ENCODE measurements at places on chromosomes 3 and 15.

- no peak for DNase-seq
Measured at GRCh38 chr3:13670292-13670691, 121.4 kb downstream of the FBLN2 start.

- no peak for DNase-seq
Measured at GRCh38 chr15:42358141-42358540, 1.2 kb upstream of the CAPN3 start.

GRCh38 chr3:53259427-53260259 lies 3.8 kb upstream of the TKT start:
- DNase-seq: no peak

DNA sequence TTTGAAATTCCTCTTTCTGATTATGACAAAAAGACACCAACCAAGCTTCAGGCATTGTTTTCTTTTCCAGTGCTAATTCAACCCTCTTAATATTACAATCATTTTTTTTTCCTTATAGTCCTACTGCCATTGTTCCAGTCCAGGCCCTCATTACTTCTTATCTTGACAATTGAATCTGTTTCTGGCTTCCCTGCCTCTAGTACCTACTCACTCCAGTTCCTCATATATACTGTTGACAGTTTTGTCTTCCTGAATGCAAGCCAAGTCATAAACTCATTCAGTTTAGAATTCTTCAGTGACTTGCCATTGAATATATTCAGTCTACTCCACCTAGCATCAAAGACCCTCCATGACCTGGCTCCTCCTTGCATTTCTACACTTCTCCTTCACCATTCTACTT lies 507.4 kb downstream of the FGF12 start:
- no peak for DNase-seq

- DNase-seq: no peak
Measured at GRCh38 chr3:147373301-147373700, 33.0 kb downstream of the ZIC4 start.

DNA sequence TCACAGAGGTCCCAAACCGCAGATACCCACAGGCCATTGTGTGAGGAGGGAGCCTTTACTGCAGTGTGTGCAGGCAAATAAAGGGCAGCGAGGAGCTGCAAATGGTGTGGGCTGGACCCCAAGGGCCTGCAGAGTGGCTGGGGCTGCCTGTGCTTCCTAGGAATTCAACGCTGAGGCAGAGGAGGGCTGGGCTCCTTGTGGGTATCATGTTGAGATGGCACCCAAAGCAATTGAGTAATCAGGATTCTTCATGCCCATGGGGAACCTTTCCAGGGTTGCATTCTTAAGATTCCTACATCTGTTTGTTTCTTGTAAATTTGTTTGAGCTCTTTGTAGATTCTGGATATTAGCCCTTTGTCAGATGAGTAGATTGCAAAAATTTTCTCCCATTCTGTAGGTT lies 85.4 kb upstream of the LIPC start:
- no peak for DNase-seq

DNA sequence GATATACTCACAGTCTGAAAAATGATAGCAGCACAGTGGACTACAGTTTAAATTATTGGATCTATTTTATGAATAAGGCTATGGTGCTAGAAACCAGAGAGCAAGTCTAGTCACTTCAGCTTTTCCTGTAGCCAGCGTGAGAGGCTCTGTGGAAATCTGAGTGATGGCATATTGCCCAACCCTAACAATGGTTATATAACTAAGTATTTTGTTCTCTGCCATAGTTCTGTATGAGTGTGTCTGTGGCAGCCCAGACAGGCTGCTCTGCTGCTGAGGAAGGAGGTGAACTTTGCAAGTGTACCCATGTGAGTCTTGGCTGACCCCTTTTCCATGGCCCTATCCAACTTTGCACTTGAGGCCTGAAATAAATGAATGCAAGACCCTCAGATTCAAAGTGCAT lies 105.7 kb downstream of the LRTM1 start:
- DNase-seq: no peak

DNA sequence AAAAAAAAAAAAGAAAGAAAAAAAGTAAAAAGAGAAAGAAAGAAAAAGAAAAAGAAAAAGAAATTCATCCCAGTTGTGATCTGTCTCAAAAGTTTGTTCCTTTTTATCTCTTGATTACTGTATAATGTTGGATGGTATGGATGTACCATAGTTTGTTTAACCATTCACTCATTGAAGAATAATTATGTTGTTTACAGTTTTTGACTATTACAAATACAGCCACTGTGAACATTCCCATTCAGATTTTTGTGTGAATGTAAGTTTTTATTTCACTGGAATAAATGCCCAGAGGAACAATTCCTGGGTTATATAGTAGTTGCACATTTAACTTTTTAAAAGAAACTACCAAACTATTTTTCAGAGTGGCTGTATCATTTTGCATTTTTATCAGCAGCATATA lies 10.3 kb upstream of the CCR8 start:
- DNase-seq: no peak

- DNase-seq: no peak
Measured at GRCh38 chr3:72694398-72694797, 153.8 kb downstream of the SHQ1 start.

GRCh38 chr3:67030785-67031740 lies 33.0 kb downstream of the KBTBD8 start:
- DNase-seq: no peak

DNA sequence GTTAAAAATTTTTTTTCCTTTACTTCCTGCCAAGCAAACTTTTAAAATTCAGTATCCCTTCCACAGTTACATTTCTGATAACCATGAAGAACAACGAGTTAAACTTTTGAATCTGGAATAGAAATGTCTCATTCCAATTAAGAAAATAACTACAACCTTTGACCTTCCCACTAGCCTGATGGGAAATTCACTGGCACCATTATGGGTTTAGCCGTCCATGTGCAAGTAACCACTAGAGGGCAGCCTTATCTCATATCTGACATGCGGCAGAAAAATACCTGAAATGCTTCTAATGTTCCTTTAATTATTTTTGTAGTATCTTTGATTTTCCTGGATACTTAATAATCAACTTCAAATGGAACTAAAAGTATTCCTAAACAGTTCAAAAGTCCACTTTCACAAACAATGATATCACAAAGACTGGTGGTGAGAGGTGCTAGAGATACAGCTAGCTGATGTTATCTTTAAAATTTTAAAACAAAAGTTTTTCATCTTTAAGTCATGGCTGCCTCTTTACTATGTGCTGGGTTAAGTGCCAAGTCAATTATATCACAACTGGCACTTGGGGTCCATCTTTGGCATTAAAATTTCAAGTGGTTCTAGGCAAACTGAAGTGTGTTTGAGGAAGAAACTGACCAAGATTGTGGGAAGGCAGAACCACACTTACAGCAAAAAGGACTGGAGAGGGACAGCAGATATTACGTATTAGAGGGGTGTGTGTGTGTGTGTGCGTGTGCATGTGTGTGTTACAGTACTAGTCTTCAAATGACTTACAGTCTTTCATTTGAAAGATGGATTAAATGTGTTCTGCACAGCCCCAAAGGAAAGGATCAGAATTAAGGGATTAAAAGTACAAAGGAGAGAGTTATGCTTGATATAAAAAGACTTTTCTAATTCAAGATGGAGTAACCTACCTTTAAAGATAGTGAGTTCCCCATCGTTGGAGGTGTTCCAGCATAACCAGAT lies 107.1 kb upstream of the ICE2 start:
- DNase-seq: peak; percentile 78

DNA sequence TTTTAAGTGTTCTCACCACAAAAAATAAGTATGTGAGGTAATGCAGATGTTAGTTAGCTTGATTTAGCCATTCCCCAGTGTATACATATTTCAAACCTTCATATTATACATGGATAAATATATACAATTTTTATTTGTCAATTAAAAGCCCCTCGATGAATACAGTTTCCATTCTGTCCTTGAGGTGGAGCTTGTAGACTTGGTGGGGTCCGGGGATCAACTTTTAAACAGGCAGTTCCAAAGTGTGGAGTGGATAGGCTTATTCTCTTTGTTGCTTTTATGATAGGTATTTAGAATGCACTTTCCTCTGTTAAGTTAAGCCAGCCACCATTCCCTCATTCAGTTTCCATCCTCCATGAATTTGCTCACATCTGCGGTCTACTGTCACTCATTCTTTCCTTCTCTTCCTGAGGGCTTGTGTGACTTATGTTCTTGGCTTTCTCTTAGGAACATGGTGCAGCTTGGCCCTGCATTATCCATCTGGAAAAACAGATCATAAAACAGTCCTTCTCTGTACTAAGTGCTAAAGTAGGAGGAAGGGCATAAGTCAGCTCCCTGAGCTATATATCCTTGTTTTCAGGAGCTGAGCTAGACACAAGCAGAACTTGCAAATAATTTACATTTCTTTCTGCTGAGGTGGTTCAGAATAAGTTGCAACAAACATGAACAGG lies 149.1 kb downstream of the NFKBIZ start:
- no peak for DNase-seq

DNA sequence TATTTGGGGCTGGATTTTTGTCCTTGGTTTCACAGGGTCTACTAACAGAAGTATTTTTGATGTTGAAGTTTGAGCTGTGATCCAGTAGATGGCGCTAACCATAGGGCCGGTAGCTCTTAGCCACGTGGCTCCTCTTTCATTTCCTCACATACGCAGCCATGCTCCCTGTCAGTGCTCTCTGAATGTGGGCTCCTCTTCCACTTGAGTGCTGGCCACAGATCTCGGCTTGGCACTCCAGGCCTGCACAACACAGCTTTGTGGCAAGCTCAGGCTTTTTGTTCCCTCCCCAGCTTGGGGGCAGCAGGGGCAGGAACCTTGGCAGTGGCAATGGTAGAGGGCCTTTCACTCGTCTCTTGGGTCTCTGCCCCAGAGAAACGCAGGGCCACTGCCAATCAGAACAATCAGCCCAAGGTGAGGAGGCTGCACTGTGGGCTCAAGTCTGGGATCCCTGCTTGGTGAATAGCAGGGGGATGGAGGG lies 18.6 kb upstream of the DNAAF4 start:
- DNase-seq: peak; percentile 41

DNA sequence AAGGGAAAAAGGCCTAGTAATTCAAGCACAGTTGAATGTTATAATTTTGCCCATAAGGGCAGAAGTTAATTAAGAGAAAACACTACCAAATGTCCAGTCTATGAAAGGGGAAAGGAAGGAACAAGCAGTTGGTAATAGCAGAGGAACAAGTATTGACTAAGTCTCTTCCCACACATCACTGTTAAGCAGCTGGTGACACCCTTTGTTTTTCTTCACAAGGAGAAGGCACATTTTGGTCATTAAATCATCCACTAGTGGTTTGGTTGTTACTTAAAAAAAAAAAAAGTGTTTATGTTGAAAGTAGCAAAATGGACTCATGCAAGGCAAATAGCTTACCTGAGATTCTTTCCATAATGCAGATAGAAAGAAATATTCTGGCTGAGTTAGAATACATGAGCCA lies 321.4 kb upstream of the NECTIN3 start:
- DNase-seq: no peak

- DNase-seq: no peak
Measured at GRCh38 chr3:14793126-14793857, 25.5 kb upstream of the FGD5 start.

DNA sequence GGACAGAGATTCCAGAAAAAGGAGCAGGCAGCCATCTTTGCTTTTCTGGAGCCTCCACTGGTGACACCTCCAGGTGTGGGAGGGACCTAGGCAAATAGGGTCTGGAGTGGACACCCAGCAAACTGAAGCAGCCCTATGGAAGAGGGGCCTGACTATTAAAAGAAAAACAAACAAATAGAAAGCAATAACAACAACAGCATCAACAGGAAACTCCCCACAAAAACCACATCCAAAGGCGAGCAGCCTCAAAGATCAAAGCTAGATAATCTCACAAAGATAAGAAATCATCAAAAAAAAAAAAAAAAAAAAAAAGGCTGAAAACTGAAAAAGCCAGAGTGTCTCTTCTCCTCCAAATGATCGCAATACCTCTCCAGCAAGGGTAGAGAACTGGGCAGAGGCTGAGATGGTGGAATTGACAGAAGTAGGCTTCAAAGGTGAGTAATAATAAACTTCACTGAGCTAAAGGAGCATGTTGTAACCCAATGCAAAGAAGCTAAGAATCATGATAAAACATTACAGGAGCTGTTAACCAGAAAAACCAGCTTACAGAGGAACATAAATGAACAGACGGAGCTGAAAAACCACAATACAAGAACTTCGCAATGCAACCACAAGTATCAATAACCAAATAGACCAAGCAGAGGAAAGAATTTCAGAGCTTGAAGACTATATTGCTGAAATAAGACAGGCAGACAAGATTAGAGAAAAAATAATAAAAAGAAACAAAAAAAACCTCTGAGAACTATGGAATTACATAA lies 225.4 kb downstream of the CTNNB1 start:
- DNase-seq: no peak

- no peak for DNase-seq
Measured at GRCh38 chr3:48945432-48945831, 26.8 kb downstream of the ARIH2 start.

DNA sequence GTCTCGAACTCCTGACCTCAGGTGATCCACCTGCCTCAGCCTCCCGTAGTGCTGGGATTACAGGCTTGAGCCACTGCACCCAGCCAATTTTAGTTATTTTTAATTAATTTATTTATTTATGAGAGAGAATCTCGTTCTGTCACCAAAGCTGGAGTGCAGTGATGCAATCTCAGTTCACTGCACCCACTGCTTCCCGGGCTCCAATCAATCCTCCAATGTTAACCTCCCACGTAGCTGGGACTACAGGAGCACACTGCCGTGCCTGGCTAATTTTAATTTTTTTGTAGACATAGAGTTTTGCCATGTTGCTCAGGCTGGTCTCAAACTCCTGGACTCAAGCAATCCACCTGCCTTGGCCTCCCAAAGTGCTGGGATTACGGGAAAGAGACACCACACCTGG lies 137.9 kb downstream of the TCF12 start:
- no peak for DNase-seq

GRCh38 chr3:102163039-102163817 lies 271.6 kb upstream of the ZPLD1 start:
- DNase-seq: peak; percentile 16

DNA sequence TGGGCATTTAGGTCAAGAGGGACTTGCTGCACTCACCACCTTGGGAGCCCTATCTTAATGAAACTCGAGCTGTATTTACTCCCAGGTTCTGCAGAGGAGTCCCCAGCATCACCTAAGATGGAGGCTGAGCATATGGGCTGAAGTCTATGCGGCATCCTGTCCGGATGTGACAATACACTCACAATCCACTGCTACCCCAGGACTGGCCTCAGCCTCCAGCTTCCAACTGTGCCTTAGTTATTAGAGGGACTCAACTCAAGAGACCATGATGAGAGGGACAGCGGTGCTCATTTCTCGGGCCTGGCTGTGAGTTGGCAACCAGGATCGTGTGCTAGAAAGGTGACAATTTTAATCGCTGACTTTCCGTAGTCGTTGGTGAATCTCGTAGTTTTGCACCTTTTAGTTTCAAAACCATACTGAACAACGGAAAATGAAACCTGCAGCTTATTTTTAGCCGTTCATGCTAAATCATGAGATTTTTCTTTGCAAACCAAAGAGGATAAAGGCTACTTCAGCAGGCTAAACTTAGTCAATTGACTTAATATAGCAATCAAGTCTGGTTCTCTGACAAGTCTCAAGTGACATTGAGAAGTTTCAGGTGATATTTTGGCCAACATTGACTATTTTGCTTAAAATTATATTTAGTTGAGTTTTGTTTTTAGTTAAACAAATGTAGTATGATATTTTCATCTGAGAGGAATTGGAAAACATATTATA lies 11.1 kb downstream of the ZBTB38 start:
- no peak for DNase-seq

- no peak for DNase-seq
Measured at GRCh38 chr3:83941990-83942745, 1016.6 kb upstream of the CADM2 start.
